ENCODE measurements at places on chromosomes 13 and 19.

DNA sequence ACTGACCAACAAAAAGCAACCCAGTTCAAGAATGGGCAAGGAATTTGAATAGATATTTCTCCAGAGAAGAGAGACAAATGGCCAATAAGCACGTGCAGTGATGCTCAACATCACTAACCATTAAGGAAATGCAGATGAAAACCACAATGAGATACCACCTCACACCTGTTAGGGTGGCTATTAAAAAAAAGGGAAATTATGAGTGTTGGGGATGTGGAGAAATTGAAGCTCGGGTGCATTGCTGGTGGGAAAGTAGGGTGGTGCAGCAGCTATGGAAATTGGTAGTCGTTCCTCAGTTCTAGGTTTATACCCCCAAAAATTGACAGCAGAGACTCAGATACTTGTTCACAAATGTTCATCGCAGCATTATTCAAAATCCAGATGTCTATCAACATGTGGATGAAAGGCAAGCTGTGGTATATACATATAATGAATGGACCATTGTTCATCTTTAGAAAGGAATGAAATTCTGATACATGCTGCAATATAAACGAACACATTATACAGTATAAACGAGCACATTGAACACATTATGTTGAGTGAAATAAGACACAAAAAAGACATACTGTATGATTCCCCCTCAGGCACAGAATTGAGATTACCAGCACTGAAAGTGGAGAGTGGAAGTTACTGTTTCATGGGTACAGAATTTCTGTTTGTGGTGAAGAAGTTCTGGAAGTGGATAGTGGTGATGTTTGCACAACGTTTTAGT, 927 bp downstream of the CHAMP1 start:
- DNase-seq, result no peak

DNA sequence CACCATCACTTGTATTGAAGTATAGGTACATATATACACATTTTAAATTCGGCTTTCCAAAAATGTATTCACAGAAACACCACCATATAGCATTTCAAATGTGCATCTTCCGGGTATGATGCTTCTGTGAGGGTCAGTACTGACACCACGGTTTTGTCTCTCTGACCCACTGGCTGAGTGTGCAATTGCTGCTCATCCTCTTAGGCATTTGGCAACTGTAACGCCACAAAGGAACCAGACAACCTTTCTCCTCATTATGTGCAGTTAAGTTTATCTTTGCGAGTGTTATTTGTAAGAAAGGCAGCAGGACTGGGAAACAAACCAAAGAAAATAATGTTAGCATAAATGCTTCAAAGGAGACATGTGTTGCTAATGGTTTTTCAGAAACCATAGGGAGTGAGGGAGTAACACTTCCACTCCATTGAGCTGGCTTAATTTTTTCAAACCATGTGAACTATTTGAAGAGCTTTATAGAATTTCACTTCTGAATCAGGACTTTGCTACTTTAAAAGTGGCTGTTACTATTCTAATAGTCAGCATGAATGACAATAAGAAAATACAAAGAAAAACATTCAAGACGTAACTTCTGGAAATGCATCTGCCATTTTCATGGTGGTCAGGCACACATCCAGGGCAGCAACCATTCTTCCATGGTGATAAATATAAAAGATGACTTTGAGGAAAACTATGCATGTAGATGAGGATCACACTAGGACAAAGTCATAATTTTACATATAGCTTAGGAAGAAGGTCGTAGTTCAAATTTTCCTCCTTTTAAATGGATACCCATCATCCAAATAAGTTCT, 423.3 kb downstream of the MZT1 start:
- DNase-seq, result peak; percentile 40

DNA sequence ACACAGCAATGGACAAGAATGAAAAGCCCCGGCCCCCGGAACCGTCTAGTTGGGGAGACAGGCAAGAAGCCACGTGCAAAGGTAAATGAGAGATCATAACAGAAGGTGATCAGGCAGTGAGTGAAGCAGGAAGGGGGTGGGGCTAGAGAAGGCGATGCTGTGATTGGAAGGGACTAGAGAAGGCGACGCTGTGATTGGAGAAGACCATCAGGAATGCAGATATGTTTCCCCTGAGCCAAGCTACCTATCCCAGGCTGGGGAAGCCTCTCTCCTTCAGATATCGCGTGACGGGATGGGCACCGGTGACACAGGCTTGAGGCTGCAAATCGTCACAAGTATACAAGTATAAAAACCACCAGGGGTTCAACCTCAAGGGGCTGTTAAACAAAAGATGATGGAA, 21.8 kb downstream of the DCAF15 start:
- DNase-seq, result no peak

GRCh38 chr19:6475321-6476108, 6.1 kb downstream of the DENND1C start:
- DNase-seq, result no peak

- DNase-seq, result no peak
Observed at GRCh38 chr13:110820322-110820721, 94.5 kb downstream of the ANKRD10 start.

DNA sequence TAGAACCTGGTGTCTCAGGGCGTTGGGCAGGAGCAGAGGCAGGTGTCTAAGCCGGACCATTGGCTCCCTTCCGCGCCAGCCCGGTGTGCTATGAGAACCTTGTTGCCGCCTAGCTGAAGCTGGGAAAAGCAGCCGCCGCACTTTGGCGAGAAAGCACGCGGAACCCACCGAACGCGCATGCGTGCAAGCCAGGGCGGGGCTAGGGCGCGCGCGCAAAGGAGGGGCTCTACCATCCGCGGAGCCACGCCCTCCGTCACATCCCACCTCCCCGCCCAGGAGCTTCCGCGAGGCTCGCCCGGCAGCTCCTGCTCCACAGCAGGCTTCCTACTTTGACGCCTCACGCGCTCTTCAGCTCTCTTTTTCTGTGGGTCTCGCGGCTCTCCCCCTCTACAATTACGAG, 51.3 kb downstream of the WDR87 start:
- DNase-seq, result peak; percentile 13

DNA sequence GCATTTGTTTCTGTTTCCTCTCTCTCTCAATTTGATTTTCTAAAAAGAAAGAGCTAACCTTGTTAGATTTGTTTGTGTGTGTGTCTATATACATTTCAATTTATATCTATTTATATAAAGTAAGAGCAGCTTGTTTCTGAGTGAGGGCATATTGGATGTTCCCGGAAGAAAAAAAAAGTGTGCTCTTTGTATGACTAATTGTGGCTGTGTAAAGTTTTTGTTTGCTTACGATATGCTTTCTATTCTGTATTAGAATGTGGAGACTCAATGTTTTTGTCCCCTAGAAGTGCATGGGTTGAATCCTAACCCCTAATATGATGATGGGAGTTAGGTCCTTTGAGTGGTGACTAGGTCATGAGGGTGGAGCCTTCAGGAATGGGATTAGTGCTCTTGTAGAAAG, 66.6 kb upstream of the C1QTNF9B start:
- DNase-seq, result no peak

DNA sequence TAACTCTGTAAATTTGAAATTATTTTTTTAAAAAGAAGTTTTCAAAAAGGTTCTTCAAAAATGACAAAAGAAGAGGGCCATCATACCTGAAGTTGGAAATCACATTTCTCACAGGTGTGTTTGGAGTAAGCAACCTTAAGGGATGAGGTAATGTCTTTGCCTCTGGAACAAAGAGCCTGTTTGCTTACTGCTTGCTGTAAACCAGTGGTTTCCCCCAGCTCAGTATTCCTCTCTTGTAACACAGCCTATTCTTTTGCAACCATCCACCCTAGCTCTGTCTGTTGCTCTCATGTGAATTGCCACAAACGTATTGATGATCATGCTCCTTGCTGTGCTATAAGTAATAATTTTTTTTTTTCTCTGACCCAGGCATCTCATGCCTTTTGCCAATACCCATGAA, 38.1 kb downstream of the UCHL3 start:
- no peak for DNase-seq
